ENCODE measurements at places on chromosomes 2 and 18. TPM values are rescaled to one million over a fixed set of nuclear protein-coding genes. Genes with fewer than 3 reads are reported as not detected.

COL3A1 gene
- total RNA-seq, result 0.09 TPM

PID1 gene
- total RNA-seq, result 4.0 TPM

C2orf80 gene
- total RNA-seq, result not detected

CAPN14 gene
- total RNA-seq, result 0.03 TPM

GPR45 gene
- total RNA-seq, result not detected

PAIP2B gene
- total RNA-seq, result 0.26 TPM

DSG4 gene
- total RNA-seq, result not detected

PTPN18 gene
- total RNA-seq, result 26.2 TPM

DLGAP1 gene
- total RNA-seq, result not detected

GAREM1 gene
- 4.3 TPM for total RNA-seq

SERPINB10 gene
- not detected for total RNA-seq

ST6GAL2 gene
- 16.1 TPM for total RNA-seq

ERMN gene
- not detected for total RNA-seq

UGT1A7 gene
- 4.0 TPM for total RNA-seq

SGO2 gene
- total RNA-seq, result 11.2 TPM

CNGA3 gene
- total RNA-seq, result not detected

REL gene
- 1.4 TPM for total RNA-seq

MC4R gene
- not detected for total RNA-seq

ACKR3 gene
- 15.4 TPM for total RNA-seq

TNS1 gene
- total RNA-seq, result 8.0 TPM

IL1R1 gene
- total RNA-seq, result 43.5 TPM

EGR4 gene
- total RNA-seq, result 0.28 TPM

CYS1 gene
- total RNA-seq, result 1.1 TPM

MLPH gene
- 327 TPM for total RNA-seq

DPP10 gene
- not detected for total RNA-seq

PSTPIP2 gene
- total RNA-seq, result 0.52 TPM

ANKAR gene
- 1.7 TPM for total RNA-seq

CHST9 gene
- total RNA-seq, result not detected

NYAP2 gene
- not detected for total RNA-seq

NIFK gene
- total RNA-seq, result 67.8 TPM

MRPL30 gene
- total RNA-seq, result 31.4 TPM

RTP5 gene
- not detected for total RNA-seq

SGPP2 gene
- total RNA-seq, result 0.42 TPM

SERPINB4 gene
- 0.08 TPM for total RNA-seq
